ENCODE measurements at places on chromosomes 13 and 19.

DNA sequence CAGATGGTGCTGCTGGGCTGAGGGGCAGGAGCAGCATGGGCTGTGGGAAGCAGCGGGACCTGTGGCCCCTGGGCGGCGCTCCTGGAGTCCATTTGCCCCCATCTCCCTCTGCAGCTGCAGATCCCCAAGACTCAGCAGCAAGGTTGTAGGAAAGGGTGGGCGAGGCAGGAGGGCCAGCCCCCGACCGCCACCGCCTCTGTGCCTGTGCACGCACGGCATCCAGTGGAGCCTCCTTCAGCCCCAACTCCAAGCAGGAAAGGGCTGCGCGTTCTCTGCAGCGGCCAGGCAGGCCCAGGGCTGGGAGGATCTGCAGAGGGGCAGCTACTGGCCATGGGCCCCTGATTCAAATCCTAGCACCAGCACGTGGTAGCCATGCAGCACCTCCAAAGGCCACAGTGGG is 20.8 kb downstream of the DPF1 start:
- DNase-seq, result no peak

DNA sequence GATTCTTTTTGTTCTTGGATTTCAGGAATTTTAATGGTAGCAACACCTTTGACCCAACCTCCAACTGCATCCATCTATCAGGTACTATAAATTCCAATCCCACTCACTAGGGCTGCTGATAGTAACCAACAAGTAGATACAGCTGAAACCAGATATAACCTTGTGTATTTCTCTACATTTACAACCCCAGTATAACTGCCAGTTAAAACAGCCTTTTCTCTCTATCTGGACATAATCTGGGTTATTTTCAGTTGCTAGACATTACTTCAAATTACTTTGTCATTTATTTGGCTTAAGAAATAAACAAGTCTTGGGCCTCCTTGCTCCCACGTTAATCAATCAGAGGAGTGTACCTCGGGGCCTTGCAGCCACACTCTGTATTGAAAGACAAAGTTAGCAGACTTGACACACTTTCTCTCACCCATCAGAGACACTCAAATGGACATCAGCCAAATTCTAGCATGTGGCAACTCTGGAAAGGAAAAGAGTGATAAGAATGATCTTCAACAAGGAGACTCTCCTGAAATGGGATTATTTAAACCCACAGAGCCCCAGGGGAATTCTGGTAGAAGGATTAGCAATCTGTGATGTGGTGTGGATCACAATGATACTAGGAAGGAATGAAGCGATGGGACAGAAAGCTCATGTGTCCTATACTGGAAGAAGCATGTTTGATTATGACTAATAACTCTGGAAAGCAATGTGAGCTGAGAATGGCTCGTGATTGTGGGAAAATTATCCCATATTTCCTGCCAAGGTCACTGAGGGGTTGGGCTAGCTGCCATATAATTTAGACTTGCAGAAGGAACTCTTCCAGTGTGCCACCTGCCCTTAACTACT is 157.5 kb downstream of the FLT1 start:
- DNase-seq, result peak; percentile 75

DNA sequence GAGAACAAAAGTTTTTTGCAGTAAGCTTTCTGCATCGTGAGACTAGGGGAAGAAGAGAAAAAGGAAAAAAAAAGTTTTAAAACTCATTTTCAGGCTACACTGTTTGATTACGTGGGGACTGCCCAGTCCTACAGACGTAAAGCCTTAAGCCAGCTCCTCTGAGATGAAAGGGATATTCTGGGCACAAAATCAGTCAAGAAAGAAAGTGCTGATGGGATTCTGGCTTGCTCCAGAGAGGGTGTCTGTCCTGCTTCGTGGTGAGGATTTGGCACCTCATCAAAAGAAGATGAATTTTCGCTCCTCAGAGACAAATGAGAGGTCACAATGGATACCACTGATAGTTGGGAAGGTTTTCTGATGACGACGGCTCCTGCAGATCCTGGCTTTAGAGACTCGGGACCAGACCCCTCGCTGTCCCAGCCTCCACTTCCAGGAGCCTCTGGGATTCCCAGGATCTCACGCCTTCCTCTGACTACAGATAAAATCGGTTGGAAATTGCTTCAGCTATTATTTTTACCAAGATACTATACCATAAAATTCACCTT is 9.7 kb downstream of the TEX29 start:
- no peak for DNase-seq

DNA sequence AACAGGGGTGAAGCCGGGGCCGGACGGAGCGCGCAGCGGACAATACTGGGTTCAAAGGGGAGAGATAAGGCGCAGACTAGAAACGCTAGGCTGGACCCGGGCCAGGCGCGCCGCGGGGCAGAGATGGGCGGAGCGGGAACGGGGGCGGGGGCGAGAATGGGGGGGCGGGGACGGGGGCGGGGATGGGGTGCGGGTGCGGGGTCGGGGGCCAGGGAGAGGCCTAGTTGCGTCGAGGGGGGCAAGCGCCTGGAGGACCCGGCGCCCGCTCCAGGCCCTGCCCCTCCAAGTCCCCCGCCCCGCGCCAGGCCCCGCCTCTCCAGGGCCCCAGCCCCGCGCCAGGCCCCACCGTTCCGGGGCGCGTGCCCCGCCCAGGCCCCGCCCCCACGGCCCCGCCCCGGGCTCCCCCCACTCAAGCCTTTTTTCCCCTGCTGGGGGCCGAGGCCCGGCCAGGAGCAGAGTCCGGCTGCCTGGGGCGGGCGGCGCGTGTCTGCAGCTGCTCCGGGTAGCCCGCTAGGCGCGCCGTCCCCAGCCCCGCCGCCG is at the start of gene CERS4:
Gene CERS4, plus strand, starts transcription at position 449 of the 540 bp plus-strand sequence. CDS start 41,707 bp downstream, outside the sequence.
- no peak for DNase-seq

GRCh38 chr13:99741960-99742359 is 229.6 kb downstream of the ZIC5 start:
- DNase-seq, result no peak

GRCh38 chr19:40217027-40217810 is 965 bp downstream of the TTC9B start:
- DNase-seq, result no peak

DNA sequence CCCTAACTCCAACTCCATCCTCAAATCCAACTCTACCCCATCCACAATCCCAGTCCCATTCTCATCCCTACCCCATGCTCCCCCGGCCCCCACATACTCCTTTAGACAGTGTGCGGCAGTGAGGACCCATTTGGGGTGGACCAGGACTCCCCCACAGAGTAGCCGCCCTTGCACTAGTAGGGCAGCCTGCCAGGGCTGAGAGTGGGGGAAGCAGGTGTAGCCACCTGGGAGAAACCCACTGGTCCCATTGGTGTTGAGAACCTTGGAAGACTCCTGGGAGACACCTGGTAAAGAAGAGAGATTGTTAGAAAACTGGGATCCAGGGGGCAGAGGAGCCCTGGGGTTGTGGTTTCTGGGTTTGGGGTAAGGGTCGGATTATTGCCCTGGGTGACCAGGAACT is 4.6 kb downstream of the KLK13 start:
- DNase-seq, result no peak

- no peak for DNase-seq
Observed at GRCh38 chr13:39864221-39864620, 208.8 kb downstream of the COG6 start.

GRCh38 chr13:101452519-101453485 is at the start of gene ITGBL1:
ITGBL1 (plus strand) TSS chr13:101452675; CDS start chr13:101452834, 159 bp downstream.
- no peak for DNase-seq

DNA sequence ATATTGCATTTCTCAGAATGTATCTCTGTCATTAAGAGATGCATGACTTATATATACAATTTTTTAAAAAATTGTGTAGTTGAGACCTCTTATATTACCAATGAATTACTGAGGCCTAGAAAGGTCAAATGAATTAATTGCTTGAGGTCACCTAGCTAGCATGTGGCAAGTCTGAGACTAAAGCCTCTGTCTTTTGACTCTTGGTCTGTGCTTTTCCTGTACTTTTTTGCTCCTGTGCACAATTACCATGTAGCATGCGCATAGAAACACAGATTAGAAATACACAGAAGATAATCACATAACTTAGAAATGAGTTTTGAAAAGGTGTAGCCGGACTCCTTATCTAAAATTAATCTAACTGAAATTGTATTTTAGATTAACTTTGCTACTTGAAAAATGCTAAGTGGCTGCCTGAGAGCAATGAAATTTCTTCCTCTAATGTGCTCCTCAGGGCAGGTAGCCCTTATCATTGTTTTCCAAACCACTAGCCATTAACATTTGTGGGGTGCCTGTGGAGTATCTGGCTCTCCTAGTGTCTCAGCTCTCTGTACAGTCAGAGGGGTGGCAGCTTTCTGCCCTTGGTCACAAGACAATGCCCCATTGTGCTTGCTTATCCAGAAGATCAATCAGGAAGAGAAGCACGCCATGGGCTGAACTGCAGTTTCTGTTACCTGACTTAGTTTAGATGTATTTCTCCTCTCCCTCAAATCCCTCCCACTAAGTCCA is 119.6 kb downstream of the RFC3 start:
- DNase-seq, result no peak

DNA sequence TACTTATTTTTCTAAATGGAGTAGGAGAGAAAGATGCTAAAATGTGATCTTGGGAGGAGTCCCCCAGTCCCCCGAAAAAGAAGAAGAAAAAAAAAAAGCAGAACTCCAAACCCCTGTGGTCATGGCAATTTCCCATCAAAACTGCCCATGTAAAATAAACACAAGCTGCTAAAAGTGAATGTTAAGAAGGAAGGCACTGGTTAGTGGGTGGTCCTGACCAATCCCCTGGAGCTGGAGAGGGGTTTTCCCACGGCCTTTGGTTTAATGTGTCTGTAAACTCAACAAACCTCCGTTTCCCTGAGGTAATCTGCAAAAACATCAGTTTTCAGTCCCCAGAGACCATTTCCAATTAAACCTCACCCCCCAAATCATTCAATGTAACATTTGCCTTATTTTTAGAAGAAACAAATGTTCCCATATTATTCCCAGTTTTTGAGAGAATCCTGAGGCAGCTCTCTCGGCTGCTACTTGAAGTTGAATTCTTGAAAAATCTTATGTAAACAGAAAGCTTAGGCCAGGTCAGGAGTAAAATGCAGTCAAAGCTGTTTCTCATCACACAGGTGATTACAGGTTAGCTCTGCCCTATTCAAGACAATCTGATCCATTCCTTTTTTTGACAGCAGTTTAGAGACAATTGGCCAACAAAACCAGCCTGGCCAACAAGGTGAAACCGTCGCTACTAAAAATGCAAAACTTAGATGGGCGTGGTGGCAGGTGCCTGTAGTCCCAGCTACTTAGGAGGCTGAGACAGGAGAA is 17.0 kb downstream of the RAB3D start:
- DNase-seq, result no peak

- DNase-seq, result no peak
Observed at GRCh38 chr13:51997641-51998330, 13.5 kb downstream of the ATP7B start.

DNA sequence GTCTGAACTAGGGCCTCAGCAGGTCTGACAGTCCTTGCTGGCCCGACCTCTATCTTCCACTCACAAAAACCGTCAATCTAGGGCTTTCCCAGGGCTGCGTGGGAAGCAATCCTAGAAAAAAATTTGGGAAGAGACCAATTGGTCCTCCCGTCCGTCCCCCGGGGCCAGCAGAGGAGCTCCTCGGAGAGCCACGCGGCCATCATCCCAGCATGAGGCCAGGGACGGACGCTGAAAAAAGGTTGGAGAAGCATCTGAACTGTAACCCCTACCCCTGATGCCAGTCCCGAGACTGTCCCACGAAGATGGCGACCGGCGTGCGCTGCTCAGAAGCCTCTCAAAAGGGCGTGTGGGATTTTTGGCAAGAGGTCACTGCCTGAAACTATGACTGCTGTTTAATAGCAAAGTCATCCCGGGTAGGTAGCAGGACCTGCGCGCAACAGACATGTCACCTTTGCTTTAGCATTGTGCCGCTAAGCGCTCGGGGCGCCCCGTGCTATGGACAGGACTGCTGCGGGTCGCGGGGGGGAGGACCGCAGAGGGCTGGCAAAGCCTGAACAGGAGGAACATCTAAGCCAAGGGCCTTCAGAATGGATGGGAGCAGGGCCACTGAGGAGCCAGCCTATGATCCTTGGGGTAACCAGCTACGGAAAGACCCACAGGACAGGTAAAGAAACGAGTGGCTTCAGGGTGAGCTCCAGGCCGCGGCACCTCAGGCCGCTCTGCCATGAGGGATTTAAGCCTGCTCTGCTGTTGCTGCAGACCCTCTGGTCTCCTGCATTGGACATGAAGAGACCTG is 10.6 kb downstream of the AKAP8 start:
- no peak for DNase-seq

DNA sequence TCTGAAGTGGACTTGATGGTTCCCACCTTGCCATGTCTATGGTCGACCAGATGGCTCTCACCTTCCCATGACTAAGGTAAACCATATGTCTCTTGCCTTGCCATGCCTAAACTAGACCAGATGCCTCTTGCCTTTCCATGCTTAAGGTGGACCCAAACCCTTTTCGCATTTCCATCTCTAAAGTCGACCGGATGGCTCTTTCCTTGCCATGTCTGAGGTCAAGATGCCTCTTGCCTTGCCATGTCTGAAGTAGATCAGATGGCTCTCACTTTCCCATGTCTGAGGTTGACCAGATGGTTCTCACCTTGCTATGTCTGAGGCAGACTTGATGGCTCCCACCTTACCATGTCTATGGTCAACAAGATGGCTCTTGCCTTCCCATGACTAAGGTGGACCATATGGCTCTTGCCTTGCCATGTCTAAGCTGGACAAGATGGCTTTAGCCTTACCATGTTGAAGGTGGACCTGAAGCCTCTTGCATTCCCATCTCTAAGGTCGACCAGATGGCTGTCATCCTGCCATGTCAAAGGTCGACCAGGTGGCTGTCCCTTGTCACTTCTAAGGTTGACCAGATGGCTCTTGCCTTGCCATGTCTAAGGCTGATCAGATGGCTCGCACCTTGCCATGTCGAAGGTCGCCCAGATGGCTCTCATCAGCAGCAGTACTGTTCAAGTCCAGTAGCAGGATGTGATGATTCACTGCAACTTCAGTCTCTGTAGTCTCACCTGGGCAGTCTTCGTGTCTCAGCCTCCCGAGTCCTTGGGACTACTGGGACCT is 1439.4 kb downstream of the UQCRFS1 start:
- DNase-seq, result no peak

GRCh38 chr13:50361282-50361681 is 346.0 kb downstream of the KCNRG start:
- DNase-seq, result no peak

DNA sequence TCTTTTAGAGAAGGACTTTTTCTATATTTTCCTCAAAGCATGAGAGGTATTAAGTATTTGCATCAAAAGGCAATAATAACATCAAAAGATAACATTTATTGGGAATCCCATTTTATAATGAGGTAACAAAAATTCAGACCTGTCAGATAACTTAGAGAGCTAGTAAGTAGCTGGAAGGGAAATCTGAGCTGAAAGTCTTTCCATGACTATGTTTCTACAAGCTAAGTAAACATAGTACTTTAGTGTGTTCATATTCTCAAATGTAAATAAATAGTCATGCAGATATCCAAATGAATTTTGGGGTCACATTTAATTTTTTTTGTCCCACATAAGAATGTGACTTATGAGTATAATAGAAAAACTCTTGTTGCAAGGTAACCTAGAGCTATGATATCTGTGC is 87.3 kb upstream of the FBXL3 start:
- DNase-seq, result no peak

- no peak for DNase-seq
Observed at GRCh38 chr13:59259165-59260000, 904.3 kb downstream of the DIAPH3 start.

GRCh38 chr13:82963226-82964099 is 918.8 kb downstream of the SLITRK1 start:
- no peak for DNase-seq

- DNase-seq, result no peak
Observed at GRCh38 chr19:40630571-40631160, 29.5 kb downstream of the LTBP4 start.
